ENCODE measurements at places on chromosomes 7 and 10.

DNA sequence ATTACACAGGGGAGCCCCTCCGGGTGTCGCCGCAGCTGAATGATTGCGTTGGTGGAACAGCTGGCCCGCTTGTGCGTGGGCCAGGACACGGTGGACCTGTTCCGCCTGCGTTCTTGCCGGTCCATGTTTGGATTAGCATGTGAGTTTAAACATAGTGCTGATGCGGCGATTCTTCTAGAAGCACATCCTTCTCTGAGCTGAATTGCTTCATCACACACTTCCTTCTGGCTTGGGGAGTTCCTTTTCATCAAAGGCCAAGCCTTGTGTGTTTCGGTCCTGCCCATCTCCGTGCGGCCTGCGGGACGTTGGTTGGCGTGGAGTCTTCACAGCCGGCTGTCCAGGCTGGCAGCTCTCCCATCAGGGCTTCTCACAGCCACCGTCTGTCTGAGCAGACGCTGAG lies 45.5 kb upstream of the SLC29A4 start:
- DNase-seq, result no peak

- no peak for DNase-seq
Measured at GRCh38 chr7:15723841-15724240, 37.4 kb upstream of the MEOX2 start.

- no peak for DNase-seq
Measured at GRCh38 chr10:47269294-47269693, 30.7 kb upstream of the GDF10 start.

DNA sequence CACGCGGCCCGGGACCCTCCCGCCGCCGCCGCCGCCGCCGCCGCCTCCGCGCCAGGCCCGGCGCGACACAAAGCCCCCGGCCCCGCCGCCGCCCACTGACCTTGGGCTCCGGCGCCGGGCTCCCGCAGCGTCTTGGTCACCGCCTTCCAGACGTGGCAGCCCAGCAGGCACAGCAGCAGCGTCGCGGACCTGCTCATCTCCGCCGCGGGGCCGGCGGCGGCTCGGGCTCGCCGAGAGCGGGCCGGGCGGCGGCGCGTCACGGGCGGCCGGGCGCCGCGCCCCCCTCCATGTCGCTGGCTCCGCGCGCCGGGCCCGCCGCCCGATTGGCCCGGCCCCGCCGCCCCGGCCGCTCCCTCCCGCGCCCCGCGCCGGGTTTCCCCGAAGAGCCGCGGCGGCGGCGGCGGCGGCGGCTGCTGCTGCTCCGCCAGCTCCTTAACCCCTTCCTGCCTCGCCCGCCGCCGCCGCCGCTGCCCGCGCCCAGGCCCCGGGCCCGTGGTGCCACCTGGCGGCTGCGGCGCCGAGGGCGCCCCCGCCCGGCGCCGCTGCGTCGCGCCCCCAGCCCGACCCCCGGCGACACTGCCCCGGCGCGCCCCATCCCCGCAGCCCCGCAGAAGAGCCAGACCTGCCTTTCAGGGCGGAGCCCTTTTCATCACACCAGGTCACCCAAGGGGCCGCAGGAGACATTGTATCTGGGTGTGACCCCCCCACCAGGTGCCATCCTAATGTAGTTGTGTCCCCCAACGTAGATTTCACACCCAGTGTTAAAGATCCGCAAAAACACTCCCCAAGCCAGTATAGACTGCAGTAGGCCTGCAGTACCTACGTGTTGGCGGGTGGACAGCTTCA lies at the start of gene FAM171A1:
Gene FAM171A1, minus strand, starts transcription at position 434 of the 846 bp plus-strand sequence. Its CDS starts 237 bp downstream, at position 197.
- peak; percentile 73 for DNase-seq

GRCh38 chr10:99958806-99959205 lies 50.9 kb downstream of the DNMBP start:
- DNase-seq, result no peak

DNA sequence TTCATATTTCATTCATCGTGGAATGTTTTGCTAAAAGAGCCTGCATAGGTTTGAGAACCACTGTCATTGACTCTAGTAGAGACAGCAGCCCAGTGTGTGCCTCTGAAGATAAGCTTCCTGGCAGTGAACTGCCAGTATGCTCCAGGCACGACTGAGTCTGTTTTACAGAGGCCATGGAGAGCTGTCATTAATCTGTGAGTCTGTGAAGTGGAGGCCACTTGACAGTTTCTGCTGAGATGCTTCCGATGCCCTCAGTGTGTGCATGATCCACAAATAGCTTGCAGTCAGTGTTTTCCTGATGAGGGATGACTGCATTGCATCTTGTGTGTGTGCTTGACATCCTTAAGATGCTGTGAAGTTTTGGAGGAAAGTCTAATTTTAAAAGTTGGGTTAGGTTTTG lies 162.2 kb downstream of the PFKFB3 start:
- no peak for DNase-seq

- no peak for DNase-seq
Measured at GRCh38 chr7:167090-167855, 25.1 kb upstream of the FAM20C start.

DNA sequence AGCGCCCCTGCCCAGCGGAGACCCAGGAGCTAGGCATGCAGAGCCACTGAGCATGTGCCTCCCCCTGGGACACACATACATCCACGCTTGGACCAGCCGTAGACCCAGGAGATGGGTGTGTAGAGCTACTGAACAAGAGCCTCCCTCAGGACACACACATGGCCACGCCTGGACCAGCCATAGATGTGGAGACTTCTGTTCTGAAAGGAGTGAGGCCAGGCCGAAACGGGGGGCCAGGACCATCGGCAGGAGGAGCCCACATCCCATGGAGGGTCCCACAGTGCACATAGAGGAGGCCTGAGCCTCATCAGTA lies 340.4 kb downstream of the TCERG1L start:
- DNase-seq, result no peak

DNA sequence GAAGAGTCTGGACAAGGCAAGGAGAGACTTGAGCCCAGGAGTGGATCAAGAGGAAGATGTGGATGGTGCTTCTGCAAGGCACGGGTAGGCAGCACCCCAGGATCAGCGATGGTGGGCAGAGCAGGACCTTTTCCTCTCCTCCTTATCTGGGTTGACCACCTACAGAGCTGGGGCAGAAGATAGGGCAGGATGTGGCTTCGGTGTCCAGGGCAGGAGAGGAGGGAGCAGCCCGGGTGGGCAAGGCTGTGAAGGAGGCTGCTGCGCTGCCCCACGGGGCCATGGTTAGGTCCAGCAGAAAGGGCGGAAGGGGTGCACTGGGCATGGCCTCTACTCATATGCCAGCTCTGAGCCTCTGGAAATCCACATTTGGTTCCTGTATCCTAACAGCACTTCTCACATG lies 20.0 kb upstream of the PARP12 start:
- DNase-seq, result peak; percentile 70

DNA sequence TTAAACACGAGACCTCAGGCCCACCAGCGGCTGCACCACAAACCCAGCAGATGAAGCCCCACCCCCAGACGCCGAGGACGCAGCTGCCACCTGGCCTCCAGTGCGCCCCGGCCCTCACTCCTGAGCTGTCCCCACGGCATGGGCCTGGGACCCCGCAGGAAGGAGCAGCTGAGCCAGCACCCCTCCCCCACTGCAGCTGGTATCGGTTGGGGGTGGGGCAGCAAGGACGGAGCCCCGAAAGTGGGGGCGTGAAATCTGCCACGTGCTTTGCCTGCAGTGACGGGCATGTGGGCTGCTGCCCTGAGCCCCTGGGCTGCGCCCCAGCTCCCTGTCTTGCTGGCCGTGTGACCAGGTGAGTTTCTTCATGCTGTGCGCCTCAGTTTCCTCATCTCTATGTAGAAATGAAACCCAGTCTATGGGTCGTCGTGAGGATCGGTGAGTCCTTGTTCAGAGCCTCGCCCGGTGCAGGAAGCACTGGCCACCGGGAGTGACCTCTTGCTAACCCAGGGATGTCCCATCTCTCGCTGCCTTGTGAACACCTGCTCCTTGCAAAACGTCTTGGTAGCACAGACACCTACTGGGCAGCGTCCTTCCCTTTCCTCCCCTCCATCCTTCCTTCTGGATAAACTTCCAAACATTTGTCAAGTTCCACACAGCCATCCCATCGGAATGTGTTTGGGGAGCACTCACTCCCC lies 32.0 kb downstream of the CFAP46 start:
- DNase-seq, result no peak

- no peak for DNase-seq
Measured at GRCh38 chr7:100484673-100485045, 932 bp downstream of the NYAP1 start.

DNA sequence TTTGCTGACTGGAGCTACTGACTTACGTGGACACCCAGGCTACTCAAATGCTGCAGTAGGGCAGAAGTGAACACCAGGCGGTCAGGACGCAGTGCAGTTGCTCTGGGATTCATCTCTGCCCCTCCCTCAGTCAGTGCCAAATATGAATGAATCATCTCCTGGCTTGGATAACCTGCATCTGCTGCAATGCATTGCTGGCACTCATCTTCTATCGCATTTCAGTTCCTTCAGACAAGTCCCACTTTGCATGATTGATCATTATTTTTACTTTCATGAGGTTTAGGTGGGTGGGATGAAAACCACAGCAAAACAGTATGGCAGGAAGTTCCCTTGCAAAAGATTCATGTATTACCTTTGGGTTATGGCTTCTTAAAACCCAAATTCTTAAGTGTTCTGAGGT lies 224.6 kb upstream of the NRP1 start:
- no peak for DNase-seq

- DNase-seq, result no peak
Measured at GRCh38 chr7:155073922-155074321, 3.8 kb downstream of the HTR5A start.

GRCh38 chr10:93357680-93358079 lies 124.5 kb downstream of the MYOF start:
- peak; percentile 17 for DNase-seq
